AG09319 (cell line): ENCODE measurements at places on chromosomes 4 and X.
A peak's percentile ranks its signal among the peaks of the same experiment; 100 is the strongest.

GRCh38 chr4:117135634-117136354 lies 50.4 kb upstream of the TRAM1L1 start:
- DNase-seq = no peak

DNA sequence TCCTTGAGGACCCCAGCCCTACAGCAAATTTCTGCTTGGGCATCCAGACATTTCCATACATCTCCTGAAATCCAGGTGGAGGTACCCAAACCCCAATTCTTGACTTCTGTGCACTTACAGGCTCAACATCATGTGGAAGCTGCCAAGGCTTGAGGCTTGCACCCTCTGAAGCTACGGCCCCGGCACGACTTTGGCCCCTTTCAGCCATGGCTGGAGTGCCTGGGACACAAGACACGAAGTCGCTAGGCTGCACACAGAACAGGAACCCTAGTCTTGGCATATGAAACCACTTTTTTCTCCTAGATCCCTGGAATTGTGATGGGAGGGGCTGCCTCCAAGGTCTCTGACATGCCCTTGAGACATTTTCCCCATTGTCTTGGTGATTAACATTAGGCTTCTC lies 1417.7 kb downstream of the ARAP2 start:
- DNase-seq = no peak

- no peak for DNase-seq
Measured at GRCh38 chr4:168021666-168022065, 70.7 kb upstream of the ANXA10 start.

DNA sequence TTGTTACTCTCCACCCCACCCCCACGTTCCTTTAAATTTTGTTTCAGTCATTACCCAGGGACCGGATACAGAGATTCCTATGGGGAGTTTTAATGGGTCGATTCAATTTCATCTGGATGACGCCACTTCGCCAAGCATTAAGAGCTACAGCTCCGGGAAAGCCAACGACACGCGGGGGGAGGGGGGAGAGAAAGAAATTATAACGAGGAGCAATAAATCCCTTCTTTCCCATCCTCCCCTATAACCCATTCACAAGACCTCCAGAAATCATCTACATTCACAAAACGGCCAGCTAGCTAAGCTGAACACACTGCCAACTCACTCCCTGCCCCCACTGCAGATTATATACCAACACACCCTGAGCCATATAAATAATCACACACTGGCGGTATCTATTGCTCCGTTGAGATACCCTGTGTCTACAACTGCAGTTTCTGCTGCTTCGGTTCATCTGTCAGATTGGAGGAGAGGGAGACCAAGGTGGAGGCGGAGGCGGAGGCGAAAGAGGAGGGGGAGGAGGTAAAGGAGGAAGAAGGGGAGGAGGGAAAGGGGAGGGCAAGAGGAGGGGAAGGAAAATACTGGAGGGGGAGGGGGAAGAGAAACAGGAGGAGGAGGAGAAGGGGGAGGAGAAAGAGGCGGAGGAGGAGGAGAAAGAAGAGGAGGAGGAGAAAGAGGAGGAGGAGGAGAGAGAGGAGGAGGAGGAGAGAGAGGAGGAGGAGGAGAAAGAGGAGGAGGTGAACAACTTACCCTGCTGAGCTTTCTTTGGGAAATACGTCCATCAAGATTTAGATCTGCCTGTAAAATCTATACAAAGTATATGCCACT lies 113.9 kb upstream of the VAMP7 start:
- DNase-seq = peak; percentile 60

- DNase-seq = no peak
Measured at GRCh38 chr4:9880406-9881197, 99.2 kb downstream of the DRD5 start.

- no peak for DNase-seq
Measured at GRCh38 chr4:38920677-38921076, 53.1 kb downstream of the FAM114A1 start.

DNA sequence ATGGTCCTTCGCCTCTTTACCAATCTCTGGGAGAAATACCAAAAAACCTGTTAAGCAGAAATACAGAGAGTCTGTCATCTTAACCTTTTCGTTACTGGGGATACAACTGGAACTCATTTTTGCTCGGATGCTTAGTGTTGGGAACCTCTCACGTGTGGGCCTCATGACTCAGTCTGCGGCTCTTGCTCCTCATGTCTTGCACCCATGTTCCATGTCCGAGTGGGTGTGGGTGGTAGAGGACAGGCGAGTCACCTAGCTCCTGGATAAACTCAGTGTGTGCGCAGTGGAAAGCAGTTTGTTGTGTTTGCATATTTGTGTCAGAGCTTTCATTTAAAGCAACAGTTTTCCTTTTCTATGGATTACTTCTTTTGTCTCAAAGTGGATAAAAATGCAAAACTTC lies 70.6 kb downstream of the TNIP2 start:
- DNase-seq = no peak

DNA sequence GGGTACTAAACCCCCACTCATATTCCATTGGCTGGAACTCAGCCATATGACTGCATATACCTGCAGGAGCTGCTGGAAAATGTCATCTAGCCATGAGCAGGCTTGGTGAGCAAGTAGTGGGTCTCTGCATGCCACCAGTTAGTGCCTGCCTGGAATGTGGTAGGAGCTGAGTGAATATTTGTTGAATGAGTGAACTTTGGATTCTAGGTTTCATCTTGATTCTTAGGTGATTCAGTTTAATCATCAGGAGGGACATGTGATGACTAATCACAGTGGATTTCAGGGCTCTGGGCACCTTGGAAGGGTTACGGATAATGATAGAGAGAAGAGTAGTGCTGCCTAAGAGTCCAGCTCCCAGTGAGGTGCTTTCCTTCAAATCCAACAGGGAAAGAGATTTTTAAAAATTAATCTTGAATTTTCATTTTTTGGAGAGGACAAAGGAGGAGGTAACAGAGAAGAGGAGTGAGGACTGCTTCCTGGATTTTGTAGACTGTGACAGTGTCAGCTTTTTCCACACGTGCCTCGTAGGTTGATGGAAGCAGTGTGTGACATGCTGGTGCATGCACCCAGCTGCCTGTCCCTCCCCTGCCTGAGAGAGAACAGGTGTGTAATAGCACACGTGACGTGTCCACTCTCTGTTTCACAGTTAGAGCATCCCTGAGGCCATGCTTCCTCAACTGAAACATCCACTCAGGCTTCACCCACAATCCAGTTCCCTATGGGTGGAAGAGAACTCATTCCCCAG lies 30.4 kb downstream of the NHS start:
- no peak for DNase-seq

GRCh38 chr4:157838366-157838765 lies 334.5 kb downstream of the GASK1B start:
- DNase-seq = no peak

- no peak for DNase-seq
Measured at GRCh38 chr4:47390428-47391125, 72.9 kb downstream of the COMMD8 start.

GRCh38 chrX:74277846-74278245 lies 26.1 kb upstream of the ZCCHC13 start:
- DNase-seq = no peak

GRCh38 chr4:140718241-140718952 lies 37.8 kb downstream of the TBC1D9 start:
- no peak for DNase-seq

GRCh38 chr4:159481936-159482335 lies 379.1 kb downstream of the RAPGEF2 start:
- DNase-seq = no peak

DNA sequence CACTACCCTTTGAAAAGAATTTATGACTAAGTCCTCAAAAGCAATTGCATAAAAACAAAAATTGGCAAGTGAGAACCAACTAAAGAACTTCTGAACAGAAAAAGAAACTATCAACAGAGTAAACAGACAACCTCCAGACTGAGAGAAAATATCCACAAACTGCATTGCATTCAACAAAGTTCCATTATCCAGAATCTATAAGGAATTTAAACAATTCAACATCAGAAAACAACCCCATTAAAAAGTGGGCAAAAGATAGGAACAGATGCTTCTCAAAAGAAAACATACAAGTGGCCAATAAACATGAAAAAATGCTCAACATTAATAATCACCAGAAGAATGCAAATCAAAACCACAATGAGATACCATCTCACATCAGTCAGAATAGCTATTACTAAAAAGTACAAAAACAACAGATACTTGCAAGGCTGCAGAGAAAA lies 130.2 kb downstream of the GASK1B start:
- DNase-seq = peak; percentile 16

DNA sequence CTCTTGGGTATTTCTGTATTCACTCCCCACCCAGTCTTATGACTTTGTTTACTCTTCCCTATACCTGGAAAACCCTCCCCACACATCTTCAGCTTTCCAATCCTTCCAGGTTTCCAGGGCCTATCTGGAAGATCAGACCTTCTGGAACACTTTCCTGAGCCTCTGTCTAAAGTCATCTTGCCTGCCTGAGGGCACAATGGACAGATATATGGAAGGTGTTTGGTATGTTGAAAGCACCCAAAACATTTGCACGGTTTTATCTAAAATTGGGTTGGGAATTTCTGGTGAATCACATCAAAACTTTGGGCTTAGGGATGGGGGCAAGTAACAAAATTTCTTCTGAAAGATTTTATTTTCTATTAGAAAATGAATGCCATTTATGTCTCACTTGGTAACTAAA lies 16.0 kb downstream of the CLDN2 start:
- no peak for DNase-seq

- no peak for DNase-seq
Measured at GRCh38 chr4:180823108-180823507, 1420.1 kb upstream of the TENM3 start.

GRCh38 chr4:30717208-30718020 lies 2.8 kb upstream of the PCDH7 start:
- DNase-seq = no peak

DNA sequence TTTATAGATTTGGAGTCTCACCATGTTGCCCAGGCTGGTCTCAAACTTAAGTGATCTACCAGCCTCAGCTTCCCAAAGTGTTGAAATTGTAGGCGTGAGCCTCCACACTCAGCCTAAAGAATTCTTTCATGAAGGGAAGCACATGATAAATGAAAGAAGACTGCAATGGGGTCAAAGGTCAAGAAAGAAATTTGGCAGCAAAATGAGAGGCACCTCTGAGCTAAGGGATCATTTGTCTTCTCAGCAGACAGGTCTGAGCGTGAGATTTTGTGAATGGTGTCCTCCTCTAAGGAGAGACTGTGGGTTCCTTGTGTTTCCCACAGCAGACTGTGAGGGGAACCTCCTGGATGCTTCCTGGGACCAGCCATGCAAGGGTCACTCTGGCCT lies 57.5 kb upstream of the EGFL6 start:
- DNase-seq = no peak

- DNase-seq = no peak
Measured at GRCh38 chr4:151043803-151044515, 28.9 kb upstream of the LRBA start.

GRCh38 chr4:88629826-88630225 lies 37.5 kb downstream of the HERC3 start:
- DNase-seq = no peak

DNA sequence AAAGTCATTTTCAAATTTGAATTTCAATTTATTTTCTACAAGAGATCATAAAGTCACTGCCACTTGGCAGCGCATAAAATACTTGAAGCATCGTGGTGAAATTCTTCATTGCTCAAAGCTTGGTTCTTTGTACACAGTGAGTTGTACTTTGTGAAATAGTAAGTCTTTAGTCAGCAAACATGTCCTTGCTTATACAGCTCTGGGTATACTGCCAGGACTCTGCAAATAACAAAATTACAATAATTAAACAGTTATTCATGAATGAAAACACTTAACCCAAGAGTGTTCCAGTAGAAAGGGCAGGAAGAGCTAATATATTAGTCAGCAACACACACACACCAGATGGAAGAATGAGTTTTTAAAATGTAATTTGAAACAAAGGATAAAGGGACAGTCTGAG lies 1300.9 kb upstream of the DIAPH2 start:
- DNase-seq = no peak

DNA sequence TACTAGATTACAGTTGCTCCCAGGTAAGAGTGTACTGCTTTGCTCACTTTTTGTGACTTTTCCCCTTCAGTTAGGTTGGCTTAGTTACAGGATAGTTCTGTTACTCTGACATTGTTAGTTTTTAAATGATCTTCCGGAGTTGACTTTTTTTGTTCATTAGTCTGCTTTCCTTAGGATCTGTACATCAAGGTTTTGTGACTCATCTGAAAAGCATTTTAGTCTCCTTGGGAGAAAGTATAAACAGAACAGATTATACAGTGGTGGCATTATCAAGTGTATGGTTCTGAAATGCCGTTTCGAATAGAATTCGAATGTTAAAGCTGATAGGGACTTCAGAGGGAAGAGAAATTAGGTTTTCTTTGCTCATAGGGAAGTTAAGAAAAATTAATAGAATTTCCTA lies 63.3 kb downstream of the USP9X start:
- no peak for DNase-seq

GRCh38 chr4:109147135-109147534 lies 155.3 kb downstream of the COL25A1 start:
- DNase-seq = no peak

- DNase-seq = no peak
Measured at GRCh38 chr4:156803056-156803455, 168.5 kb downstream of the PDGFC start.

DNA sequence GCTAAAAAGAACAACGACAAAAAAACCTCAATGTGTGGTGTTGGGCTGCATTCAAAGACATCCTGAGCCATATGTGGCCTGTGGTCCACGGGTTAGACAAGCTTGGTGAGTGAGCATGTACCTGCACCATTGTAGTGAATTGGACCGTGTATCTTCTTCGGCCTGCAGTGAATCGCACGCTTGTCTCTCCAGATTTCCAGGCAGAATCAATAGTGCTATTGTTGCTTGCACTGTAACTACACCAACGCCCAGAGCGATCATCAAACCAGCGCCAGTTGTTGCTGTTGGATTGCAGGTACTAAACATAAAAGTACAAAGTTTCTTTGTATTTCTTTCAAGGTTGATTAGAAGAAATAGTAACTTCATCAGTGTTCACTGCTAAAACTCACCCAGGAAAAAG lies 101.6 kb downstream of the HUWE1 start:
- no peak for DNase-seq

DNA sequence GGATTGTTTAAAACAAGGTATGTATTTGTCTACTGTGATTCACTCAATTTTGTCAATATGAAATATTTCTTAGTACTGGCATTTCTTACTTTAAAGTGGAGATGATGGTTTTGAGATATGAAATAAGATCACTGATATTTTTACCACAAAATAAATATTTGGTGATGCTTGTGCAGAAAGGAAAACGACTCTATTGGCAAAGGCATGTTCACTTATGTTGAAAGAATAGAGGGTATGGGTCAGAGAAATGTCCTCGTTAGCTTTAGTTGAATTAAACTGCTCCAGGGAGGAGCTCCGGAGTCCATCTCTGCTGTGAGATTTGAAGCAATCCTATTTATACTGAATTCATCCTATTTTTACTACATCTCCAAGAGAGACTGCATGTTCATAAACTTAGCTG lies 84.2 kb downstream of the SH3BGRL start:
- no peak for DNase-seq

GRCh38 chrX:42087960-42088359 lies 164.6 kb upstream of the CASK start:
- no peak for DNase-seq
